ENCODE measurements at places on chromosomes 4 and X.

- DNase-seq: no peak
Observed at GRCh38 chr4:111027526-111027925, 404.6 kb upstream of the PITX2 start.

- DNase-seq: peak; percentile 15
Observed at GRCh38 chrX:71532078-71532752, 689 bp upstream of the OGT start.

- no peak for DNase-seq
Observed at GRCh38 chrX:13638021-13638420, 14.9 kb upstream of the TCEANC start.

- DNase-seq: no peak
Observed at GRCh38 chr4:38560340-38560739, 103.7 kb upstream of the KLF3 start.

GRCh38 chrX:88202149-88202548 is 544.9 kb upstream of the CPXCR1 start:
- DNase-seq: no peak

- DNase-seq: no peak
Observed at GRCh38 chr4:88759039-88759894, 61.6 kb upstream of the NAP1L5 start.

DNA sequence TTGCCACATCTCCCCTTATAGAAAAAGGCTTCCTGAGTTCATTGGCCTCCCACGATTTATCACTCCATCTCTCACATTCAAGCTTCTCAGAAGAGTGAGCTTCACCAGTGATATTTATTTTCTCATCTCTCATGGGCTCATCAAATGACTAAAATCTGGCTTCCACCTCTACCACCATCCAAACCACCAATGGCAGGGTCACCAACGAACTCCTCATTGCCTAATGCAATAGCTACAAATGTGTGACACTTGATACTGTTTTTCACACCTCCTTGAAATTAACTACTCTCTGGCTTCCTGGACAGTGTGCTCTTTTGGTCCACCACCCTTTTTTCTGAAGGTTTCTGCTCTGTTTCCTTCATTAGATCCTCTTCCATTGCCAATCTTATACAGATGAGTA is 129.0 kb downstream of the SH2D1A start:
- DNase-seq: no peak

DNA sequence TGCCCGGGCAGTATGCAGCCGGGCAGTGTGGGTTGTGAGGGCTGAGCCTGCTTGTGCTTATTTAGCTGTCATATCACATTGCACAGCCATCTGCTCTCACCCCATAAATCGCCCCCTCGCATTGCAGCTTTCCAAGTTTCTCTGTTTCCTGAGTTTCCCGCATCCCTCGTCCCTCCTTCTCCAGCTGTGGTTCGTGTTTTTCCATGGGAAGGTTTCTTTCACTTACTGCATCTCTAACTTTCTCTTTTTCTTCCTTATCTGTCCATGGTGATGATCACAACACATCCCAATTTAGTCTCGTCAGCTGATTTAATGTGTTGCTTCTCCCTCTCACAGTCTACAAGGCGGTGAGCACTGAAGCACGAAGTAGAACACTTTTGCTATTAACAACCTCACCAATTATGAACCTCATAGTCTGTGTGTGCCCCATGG is 118.1 kb downstream of the ENPP6 start:
- DNase-seq: no peak

DNA sequence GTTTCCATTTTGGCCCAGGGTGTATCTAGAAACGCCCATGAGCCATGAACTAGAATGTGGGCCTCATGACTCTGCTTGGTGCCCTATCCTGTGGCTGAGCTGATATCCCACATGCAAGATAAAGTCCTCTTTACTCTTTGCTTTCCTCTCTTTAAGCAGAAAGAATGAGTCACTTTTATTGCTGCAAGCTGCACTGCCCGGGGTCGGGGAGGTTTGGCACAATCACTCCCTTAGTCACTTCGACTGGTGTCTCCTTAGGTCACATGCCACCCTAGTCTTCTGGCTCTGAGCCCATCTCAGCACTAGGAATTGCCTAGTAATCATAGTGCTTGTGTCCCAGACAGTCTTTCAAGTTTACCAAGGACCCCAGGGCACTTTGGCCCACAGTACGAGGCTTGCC is 75.1 kb upstream of the CXorf66 start:
- DNase-seq: no peak

GRCh38 chrX:48076343-48076742 is 4.9 kb upstream of the ZNF630 start:
- DNase-seq: no peak

- no peak for DNase-seq
Observed at GRCh38 chr4:25563071-25563564, 92.5 kb upstream of the SLC34A2 start.

GRCh38 chr4:14908635-14909034 is 93.6 kb upstream of the CPEB2 start:
- DNase-seq: no peak

- no peak for DNase-seq
Observed at GRCh38 chrX:40720339-40720738, 15.0 kb downstream of the MED14 start.

- DNase-seq: no peak
Observed at GRCh38 chrX:130799393-130799792, 103.6 kb downstream of the ENOX2 start.

GRCh38 chr4:183403486-183403885 is 41.0 kb upstream of the CDKN2AIP start:
- no peak for DNase-seq

GRCh38 chrX:40088299-40088625 is 9.5 kb downstream of the BCOR start:
- DNase-seq: no peak

DNA sequence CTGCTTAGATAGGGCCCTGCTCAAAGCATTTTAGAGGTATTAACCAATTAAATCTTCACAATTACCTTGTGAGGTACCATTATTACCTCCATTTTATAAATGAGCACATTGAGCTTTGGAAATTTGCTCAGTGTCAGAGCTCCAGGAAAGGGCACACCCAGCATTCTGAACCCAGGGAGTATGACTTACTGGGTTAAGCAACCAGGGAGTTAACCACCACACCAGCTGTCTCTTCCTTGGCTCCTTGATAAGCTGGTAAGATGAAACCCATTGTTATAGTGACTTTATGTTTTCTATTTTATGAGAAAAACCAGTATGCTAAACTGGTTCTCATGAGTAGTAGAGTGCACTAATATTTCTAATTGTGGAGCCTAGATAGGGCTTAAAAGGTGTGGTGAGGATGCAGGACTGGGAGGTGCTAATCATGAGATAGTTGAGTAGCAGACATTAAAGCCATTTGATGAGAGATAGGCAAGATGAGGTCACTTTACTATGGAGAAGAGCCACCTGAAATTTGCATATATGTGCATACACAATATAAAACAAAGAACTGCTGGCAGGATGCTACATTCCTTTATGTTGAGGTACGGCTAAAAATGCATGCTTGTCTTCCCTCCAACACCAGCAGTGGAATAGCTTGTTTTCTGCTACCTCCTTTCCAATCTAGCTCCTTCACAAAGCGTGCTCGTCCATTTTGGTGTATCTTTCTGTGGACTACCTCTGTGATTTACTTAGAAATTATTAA is 556.1 kb downstream of the SPRY1 start:
- DNase-seq: no peak

DNA sequence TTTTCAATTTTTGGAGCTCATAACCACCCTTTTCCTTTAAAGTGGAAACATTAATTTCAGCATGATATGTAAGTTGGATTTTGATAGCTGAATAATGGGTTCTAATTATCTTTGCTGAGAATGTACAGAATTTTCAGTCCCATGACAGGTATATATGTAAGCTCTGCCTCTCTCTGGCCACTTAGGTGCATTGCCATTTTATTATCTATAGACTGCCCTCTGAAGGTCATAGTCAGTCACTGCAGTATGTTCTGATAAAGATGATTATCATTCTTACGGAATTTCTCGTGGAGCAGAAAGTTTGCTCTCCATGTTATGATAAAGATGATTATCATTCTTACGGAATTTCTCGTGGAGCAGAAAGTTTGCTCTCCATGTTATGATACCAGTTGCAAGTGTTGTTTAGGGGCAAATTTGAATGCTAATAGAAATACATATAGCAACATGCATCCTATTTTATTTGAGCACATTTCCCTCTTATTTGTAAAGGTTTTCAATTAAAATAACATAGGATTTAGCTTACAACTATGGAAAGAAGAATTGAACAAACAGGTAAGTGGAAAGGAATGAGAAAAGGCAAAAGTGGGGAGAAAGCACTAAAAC is 10.4 kb downstream of the AFP start:
- peak; percentile 54 for DNase-seq

GRCh38 chrX:129693354-129693753 is 38.6 kb upstream of the APLN start:
- no peak for DNase-seq

GRCh38 chr4:123346951-123347350 is 49.6 kb upstream of the SPRY1 start:
- DNase-seq: no peak

GRCh38 chr4:5691491-5692132 is 16.7 kb downstream of the EVC2 start:
- no peak for DNase-seq

- DNase-seq: no peak
Observed at GRCh38 chr4:1576961-1577821, 106.9 kb downstream of the FAM53A start.

GRCh38 chr4:17578482-17578891 is 1.5 kb downstream of the LAP3 start:
- DNase-seq: no peak

DNA sequence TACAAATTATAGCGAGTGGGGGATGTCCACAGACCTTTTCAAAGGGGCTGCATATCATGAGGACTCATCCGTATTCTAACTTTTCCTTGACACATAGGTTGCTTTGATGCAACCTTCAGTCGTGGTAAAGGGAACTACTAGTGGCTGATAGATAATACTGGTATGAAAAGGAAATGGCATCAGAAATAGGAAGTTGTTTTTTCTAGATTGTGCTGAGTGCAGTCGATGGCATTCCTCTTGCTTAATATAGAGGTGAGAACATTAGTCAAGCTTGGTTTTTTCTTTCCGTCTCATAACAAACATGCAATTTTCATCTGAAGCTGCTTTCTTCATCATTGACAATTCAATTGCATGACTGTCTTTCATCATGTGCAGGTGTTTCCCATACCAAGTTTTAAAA is 16.6 kb downstream of the ENPEP start:
- DNase-seq: no peak

- DNase-seq: no peak
Observed at GRCh38 chr4:146334862-146335449, 120.6 kb downstream of the REELD1 start.

GRCh38 chrX:147832707-147833348 is 78.9 kb upstream of the FMR1 start:
- DNase-seq: no peak

DNA sequence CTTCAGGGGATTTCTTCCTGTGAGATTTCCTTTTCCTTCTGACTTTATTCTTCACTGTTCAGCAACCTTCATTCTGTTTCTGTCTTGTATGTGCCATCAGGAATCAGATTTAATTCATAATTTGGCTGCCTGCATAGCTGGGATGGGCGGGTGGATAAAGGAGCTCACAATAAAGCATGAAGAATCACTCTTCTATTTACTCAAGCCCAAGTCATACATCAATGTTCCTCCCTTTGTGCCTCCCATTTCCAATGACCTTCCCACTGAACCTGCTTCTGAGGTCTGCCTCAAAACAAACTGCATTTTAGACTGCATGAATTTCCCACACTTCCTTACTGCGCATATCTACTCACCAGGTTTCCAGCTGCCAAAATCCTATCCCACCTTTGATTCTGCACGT is 14.0 kb downstream of the PDGFC start:
- no peak for DNase-seq

DNA sequence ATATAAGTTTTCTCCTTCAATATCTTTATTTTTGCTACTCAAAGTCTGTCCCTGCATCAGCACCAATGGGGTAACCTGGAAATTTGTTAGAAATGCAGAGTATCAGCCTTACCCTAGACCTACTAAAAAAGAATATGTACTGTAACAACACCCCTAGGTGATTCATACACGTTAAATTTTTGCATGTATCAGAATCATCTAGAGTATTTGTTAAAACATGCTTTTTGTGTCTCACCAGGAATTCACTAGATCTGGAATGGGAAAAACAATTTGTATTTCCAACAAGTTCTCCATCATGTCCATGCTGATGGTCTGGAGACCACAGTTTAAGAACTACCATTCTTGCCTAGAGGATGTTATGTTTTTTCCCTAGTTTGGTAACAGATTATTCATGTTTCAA is 196.0 kb upstream of the EDNRA start:
- no peak for DNase-seq

GRCh38 chr4:20408611-20409010 is 156.9 kb downstream of the SLIT2 start:
- DNase-seq: no peak

DNA sequence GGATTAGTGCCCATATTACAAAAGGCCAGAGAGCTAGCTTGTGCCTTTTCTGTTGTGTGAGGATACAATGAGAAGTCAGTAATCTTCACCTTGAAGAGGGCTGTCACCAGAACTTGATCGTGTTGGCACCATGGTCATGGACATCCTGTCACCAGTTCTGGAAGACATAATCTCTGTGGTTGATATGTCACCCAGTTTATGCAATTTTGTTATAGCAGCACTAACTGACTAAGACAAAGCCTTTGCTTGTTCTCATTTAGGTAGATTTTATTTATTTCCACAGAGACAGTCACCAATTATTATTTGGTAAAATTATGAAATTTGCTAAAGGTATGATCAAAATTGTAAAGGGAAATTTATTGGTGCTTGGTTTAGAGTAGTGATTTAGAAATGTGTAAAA is 308.8 kb upstream of the CPXCR1 start:
- DNase-seq: no peak

DNA sequence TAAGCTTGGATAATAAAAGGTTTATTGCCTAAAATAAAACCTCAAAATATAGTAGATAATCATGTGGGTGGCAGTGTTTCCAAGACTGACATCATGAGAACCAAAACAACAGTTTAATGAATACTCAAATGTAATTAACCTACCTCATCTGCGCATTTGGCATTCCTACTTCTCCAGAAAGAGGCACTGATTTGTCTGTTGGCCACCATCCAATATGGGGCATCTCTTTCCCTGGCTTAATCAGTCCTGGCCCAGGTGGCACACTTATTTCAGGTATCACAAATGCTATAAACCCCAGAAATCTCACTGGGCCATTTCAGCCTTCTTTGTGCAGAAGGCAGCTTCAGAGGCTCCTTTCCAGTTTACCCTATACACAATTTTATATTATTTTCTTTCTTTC is 192.2 kb downstream of the COMMD8 start:
- DNase-seq: no peak

GRCh38 chr4:71487344-71487920 is 148.6 kb downstream of the SLC4A4 start:
- DNase-seq: no peak

- DNase-seq: no peak
Observed at GRCh38 chr4:139843641-139844040, 178.0 kb downstream of the MGST2 start.

- DNase-seq: no peak
Observed at GRCh38 chrX:22202251-22202650, 70.5 kb upstream of the CBLL2 start.

DNA sequence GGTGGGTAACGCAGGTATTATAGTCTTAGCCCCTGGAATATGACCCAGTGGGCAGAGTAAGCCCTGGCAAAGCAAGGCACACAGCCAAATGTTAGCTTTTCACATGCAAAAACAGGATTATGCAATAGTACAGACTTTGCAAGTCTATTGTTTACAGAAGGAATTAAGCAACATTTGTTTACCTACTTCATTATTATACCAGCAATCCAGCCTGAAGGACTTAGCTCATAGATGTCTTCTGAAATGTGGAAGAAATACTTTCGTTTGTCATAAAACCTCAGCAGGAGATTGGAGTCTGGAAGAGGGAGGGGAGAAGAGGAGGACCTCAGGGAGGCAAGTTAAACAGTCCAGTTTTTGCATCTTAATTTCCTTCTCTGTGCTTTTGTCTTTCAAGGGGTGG is 226.7 kb upstream of the CENPE start:
- DNase-seq: peak; percentile 26
